ENCODE measurements at places on chromosomes 6 and 20. TPM values are rescaled to one million over a fixed set of nuclear protein-coding genes. Genes with fewer than 3 reads are reported as not detected.

- H3K36me3 ChIP-seq = no peaks in the 10 kb centered on the region
- no peak for DNase-seq
Measured at GRCh38 chr6:104396077-104396476, 463.6 kb downstream of the HACE1 start.

DNA sequence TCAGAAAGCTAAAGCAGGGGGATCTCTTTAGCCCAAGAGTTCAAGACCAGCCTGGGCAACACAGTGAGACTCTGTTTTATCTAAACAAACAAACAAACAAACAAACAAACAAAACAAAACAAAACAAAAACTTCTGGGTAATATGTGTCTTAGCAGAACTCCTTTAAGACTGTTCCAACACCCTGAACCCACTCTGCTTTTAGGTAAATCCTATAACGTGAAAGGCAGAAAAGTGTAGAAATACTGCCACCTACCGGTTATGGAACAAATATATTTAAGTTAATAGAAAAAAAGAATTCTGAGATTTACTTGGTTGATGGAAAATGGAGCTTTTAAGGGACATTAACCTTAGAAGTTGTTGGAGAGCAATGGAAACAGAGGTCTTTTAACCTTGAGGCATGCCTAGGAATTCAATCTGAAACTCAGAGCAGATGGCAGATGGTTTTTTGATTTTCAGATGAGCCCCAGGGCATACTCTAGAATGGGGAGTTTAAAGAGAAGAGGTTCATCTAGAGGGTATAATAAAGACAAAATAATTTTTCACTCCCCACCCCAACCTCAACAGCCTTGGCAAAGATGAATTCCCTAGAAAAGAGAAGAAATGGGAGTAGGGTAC lies 38.5 kb downstream of the SOD2 start:
- H3K4me3 ChIP-seq = no peak overlapping the region
- no peak for DNase-seq
- H3K27me3 ChIP-seq = peaks cover 3% of the 10 kb centered on the region
- H3K36me3 ChIP-seq = no peaks in the 10 kb centered on the region

GRCh38 chr6:56649053-56649769 lies 6.5 kb upstream of the DST start:
- no peaks in the 10 kb centered on the region for H3K4me1 ChIP-seq
- no peak overlapping the region for H3K27ac ChIP-seq
- peaks cover 10% of the 10 kb centered on the region for H3K27me3 ChIP-seq

- no peak within 1 kb of the TSS for H3K27ac ChIP-seq
- DNase-seq = no peak
- H3K27me3 ChIP-seq = peaks cover 55% of the 10 kb centered on the region
- no peaks in the 10 kb centered on the region for H3K4me1 ChIP-seq
Measured at GRCh38 chr20:19758133-19758500, at the start of gene RIN2. Gene RIN2, plus strand, starts transcription at chr20:19758258. Its CDS starts 131,344 bp downstream, at chr20:19889602.

DNA sequence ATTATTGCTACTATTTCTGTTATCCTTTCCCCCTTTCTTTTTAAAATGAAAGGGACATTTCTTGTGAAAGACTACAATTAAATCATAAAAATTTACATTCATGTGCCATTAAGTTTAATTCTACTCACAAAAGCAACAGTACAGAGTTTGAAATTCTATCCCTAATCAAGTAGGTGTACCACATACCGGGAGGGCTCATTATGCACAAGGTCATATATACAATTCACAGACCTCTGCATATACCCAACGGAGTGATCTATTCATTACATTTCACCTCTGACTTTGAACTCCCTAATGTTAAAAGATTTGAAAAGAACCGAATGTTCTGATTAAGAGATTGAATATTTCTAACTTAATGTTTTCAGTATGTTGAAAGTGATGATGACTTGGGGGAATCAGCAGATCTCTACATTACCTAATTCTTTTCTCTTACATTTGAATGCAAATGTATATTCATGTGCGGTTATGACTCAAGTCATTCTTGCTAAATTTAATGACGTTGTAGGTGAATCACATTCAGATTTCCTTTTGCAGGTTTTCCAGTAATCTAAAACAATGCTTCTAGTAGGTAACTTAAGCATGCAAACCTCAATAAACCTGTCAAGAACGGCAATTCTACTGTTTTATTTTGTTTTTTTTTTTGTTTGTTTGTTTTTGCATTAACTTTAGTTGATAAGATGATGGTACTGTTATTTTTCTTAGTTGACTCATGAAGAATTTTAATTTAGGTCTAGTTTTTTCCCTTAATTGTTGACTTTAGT lies 7.3 kb downstream of the EYA4 start:
- DNase-seq = no peak
- H3K4me3 ChIP-seq = no peak overlapping the region
- H3K36me3 ChIP-seq = no peaks in the 10 kb centered on the region
- peaks cover 32% of the 10 kb centered on the region for H3K27me3 ChIP-seq

GRCh38 chr20:47066484-47067270 lies 172.0 kb downstream of the EYA2 start:
- H3K27me3 ChIP-seq = peaks cover 6% of the 10 kb centered on the region
- H3K36me3 ChIP-seq = no peaks in the 10 kb centered on the region
- H3K4me3 ChIP-seq = no peak overlapping the region

- no peaks in the 10 kb centered on the region for H3K27me3 ChIP-seq
- no peaks in the 10 kb centered on the region for H3K4me1 ChIP-seq
- H3K27ac ChIP-seq = no peak overlapping the region
Measured at GRCh38 chr6:23690453-23691049, 435.5 kb upstream of the NRSN1 start.

DNA sequence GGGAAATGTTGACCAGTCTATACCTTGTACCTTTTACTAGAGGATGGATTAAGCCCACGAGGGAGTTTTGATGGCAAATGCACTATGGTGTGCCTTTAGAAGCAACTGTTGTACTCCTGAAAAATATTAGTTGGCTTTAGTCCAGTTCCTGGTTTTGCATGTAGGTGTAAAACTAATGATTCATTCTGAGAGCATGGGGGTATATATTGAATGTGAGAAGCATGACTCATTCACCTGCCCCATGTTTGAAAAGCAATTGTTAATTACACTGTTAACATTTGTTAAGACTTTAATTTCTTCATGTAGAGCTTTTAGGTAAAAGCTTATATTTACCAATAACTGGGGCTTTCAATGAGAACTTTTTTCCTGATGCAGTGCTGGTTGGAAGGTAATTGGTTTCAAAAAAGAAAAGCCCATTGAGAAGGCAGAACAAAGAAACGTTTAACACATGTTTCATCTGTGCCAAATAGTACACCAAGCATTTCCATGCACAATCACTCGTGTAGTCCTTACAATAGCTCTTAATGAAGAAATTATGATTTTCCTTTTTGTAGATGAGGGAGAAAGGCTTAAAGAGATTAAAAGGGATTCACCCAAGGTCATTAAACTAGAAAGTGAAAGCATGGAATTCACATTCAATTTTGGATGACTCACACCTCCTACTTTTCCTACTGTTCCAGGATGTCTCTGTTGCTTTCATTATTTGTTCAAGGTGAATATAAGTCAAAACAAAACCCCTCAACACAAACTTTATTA lies 134.1 kb downstream of the CCDC170 start:
- H3K4me3 ChIP-seq = no peak overlapping the region
- peaks cover 4% of the 10 kb centered on the region for H3K27me3 ChIP-seq
- H3K27ac ChIP-seq = no peak overlapping the region

DNA sequence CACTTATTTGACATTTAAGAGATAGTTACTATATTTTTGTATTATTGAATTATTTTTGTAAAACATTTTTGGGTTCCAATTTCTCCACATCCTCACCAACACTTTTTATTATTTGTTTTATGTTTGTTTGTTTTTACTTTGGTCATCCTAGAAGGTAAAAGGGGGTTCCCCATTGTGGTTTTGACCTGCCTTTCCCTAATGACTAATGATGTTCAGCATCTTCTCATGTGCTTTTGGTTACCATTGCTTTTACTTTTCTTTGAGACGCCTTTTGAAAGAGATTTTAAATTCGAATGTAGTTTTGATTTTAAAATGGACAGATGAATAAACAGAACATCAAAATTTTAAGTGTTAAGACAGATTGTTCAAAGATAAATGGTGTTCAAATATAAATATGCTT lies 46.9 kb downstream of the AK9 start:
- peaks cover 2% of the 10 kb centered on the region for H3K36me3 ChIP-seq
- no peak overlapping the region for H3K4me3 ChIP-seq
- no peaks in the 10 kb centered on the region for H3K4me1 ChIP-seq

DNA sequence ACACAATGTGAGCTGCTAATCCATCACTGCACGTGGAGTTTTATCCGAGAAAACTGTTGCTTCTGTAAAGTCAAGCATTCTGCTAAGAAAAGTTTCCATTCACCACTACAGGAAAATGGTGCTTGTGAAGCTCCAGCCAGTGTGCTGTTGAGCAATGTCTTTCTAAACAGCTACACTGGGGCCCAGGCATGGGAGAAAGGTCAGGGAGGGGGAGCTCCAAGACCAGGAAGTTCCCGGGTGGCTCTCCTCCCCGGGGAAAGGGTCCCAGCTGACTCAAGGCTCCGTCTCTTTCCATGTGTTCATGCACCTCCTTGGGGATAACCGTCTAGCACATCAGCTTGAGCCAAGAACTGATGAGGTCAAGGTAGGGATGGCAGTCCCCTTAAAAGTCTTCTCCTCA lies 20.5 kb downstream of the RPP40 start:
- H3K27ac ChIP-seq = no peak overlapping the region
- no peaks in the 10 kb centered on the region for H3K36me3 ChIP-seq
- H3K27me3 ChIP-seq = peaks cover 5% of the 10 kb centered on the region
- H3K4me1 ChIP-seq = no peaks in the 10 kb centered on the region
- no peak for DNase-seq
- no peak overlapping the region for H3K4me3 ChIP-seq

OR2J3 gene
- not detected for total RNA-seq

TFAP2A gene
- not detected for total RNA-seq

CLDN20 gene
- total RNA-seq = not detected

OR2B6 gene
- not detected for total RNA-seq

TFAP2C gene
- total RNA-seq = not detected

ITPR3 gene
- 61.8 TPM for total RNA-seq

All from activated naive CD8-positive, alpha-beta T cell treated with anti-CD3 and anti-CD28 coated beads, Interleukin-2, amount 10 ng/mL, durations not matched to agents 7 days and 5 days (primary cell).